ENCODE measurements at places on chromosomes 2 and 18.

GRCh38 chr18:75206452-75207309 is 2.3 kb downstream of the PTGR3 start:
- no peak for DNase-seq

DNA sequence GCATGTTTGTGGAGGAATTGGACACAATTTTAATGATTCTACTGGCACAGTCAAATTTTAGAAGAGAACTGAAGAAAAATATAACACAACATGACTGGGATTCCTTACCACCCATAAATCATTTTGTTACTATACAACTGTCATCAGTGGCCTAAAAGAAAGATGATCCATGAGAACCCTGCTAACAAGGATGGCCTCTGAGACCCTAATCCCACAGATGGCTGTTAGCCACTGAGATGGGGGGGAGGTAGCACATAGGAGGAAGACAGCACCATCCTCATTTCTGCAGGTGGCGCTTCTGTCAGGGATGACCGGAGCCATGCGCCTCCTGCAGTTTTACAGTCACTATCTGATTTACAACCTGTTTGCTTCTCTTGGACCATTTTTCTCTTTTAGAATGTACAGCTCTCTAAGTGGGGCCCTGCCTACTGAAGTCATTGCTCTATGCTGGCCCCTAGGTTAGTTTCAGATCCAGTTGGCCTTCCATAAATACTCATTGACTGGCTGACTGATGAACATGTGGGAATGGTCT is 279.8 kb downstream of the NAPG start:
- DNase-seq, result no peak

DNA sequence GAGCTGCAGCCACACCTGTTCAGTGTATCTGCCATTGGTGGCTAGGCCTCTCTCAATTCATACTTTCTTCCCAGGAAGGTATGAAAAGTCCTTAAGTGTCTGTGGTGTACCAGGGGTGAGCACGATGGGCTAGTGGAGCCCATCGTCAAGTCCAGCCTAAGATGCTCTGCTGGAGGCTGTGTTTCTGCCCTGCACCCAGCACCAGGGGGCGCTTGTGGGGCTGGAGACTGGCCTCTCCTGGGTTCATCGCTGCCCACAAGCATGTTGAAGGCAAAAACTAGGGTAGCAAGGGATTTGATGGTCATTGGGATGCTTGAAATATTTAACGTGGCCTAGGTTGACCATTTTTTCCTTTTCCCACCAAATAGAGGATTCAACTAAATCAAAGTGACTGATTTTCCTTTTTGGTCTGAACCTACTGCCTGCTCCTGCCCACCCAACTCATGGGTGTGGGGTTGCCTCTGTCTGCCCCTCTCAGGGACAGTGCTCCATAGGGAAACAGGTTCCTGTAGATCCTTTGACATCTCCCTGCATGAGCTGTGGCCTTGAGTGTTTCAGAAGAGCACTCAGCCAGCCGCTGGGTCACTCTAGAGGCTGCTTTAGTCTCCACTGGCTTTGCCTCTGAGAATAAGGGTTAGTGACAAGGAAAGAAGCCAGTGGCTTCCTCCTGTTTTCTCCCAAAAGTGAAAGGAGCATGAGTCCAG is 59.0 kb downstream of the TPGS2 start:
- DNase-seq, result peak; percentile 62

DNA sequence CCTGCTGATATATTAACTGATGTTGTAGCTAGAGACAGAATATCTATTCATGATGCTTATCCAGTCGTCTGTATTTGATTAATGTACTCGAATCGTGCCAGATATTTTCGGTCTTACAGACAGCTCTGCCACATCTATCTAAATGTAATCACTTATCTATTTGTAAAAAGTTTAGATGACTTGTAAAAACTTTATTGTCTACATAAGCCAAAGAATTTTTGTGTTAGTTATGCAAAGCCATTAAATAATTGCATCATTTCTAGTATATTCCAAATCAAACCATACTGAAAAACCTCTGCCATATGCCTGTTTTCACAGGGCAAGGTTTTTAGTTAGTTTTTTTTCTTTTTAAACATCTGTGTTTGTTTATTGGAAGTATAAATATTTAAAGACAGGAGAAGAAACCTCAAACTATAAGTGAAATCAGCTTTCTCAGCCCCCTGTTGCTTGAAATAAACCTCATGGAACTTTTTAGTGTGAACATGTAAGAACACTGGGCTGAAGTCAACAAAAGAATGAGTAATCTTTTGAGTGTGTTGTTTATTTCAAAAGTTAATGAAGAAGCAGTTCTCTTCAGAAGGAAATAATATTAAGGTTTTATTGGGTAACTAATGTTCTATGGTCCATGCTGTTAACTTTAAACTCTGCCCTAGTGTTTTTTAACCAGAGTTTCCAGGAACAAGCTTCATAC is 657.6 kb upstream of the SYT4 start:
- no peak for DNase-seq

DNA sequence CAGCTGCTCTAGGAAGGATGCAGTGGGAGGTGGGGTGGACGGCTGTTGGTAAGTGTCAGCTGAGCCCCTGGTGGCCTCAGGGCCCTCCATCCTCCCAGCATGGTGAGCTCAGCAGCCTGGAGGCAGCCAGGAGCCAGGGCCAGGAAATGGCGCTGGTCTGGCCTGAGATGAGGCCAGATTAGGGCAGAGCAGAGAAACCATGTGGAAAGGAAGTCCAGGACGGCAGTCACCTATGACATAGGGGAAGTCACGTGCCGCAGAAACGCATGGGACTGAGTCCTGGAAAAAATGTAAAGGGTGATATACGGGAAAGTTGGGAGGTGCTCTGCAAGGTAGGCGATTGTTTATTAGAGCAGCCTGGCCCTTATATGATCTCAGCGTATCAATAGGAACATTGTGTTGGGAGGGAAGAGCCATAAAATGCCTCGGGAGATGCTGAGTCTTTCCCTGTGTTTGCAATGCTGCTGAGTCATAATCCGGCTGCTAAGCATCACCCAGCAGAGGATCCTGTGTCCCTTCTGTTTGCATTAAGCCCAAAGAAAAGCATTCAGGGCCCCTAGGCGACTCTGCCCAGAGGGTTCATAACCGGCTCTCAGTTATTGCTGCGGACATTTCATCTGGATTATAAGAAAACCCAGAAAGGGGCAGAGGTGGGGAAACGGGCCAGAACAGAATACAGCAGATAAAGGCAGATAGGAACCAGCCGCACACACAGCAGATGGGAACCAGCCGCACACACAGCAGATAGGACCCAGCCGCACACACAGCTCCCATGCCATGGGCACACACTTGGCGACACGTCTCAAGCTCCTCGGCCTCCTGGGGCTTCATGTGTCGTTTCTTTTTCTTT is 30.3 kb upstream of the B3GNT7 start:
- DNase-seq, result no peak

GRCh38 chr2:196356332-196356731 is 185.0 kb upstream of the STK17B start:
- peak; percentile 52 for DNase-seq

GRCh38 chr2:5188636-5189035 is 503.5 kb upstream of the SOX11 start:
- no peak for DNase-seq

DNA sequence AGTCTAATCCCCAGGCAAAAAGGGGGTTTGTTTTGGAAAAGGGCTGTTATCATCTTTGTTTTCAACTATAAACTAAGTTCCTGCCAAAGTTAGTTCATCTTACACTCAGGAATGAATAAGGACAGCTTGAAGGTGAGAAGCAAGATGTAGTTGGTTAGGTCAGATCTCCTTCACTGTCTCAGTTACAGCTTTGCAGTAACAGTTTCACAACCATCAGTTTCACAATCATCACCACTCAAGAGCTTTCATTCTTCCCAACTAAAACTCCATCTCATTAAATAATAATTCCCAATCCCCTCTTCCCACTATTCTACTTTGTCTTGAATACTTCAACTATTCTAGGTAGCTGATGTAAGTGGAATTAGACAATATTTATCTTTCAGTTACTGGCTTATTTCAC is 200.9 kb downstream of the NYAP2 start:
- no peak for DNase-seq

DNA sequence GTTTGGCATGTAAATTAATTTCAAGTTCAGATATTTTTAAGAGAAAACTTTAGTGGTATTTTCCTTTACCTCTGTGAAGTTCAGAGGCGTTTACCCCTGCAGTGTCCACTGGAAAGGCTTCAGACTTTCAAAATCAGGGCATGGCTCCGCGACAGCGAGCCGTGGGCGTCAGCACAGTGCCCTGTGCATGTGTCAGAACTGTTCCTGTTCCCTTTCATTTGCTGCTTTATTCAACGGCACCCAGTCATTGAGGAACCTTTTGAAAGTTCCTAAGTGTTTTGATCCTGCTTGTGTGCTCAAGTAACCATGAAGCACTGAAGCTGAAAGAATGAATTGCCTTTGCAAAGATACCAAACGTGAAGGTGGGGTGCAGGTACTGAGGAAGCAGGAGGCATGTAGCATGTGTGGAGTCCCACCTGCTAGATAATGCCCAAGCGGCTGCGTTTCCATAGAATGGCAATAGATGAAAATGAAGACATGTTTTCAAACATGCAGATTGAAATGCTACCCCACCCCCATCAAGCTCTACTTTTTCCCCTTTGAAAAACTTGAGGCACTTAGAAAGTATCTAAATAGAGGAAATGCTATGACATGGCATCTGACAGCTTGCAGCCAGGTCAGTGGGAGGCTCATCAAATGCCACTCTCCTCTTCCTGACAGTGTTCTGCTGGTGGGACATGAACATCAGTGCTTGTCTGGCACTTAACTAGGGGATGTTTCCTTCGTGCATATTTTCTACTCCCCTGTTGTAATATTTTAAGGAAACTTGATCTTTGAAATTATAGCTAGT is 148.6 kb downstream of the ZNF236 start:
- no peak for DNase-seq

- DNase-seq, result no peak
These were observed 146.0 kb downstream of the AGAP1 start for GRCh38 chr2:235639885-235640284.

GRCh38 chr2:178476477-178476876 is 1.9 kb downstream of the FKBP7 start:
- DNase-seq, result no peak

DNA sequence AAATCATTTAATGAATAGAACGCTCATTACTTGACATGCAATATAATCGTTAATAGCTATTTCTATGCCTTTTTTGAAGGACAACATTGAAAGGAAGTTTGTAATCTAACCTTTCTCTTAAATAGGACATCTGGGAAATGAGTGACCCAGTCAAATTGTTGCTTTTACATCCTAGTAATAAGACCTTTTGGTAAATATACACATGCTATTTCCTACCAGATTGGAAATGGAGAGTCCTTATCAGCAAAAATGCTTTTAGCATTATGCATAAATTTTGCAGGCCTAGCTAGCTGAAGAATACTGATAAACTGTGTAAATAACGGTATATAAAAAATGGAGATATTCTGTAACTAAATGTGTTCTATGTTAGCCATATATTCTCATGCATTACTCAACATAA is 567.3 kb upstream of the DSEL start:
- DNase-seq, result no peak

GRCh38 chr2:2597712-2598111 is 266.6 kb upstream of the MYT1L start:
- DNase-seq, result no peak

DNA sequence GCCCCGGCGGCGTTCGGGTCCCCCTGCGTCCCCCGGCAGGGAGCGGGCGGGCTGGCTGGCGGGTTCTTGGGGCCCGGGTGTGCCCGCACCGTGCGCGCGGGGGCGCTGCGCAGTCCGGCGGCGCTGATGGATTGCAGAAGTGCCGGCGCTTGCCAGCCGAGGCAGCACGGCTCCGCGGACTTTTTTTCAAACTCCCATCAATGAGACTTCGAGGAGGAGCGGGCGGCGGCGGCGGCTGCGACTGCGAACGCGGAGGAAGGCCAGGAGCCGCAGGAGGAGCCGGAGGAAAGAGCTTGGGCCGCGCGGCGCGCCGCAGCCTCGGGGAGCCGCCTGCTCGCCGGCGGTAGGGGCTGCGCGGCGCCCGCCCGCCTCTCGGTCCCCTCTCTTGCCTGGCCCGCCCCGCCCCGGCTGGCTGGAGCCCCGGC is at the start of gene GLI2:
Gene GLI2 (plus strand): TSS at position 123 of the 425 bp plus-strand sequence. CDS start 61,453 bp downstream, outside the sequence.
- DNase-seq, result peak; percentile 77

- DNase-seq, result no peak
These were observed 227.6 kb upstream of the HNRNPA3 start for GRCh38 chr2:176984987-176985386.

- no peak for DNase-seq
These were observed 14.0 kb downstream of the FTCDNL1 start for GRCh38 chr2:199836943-199837342.

DNA sequence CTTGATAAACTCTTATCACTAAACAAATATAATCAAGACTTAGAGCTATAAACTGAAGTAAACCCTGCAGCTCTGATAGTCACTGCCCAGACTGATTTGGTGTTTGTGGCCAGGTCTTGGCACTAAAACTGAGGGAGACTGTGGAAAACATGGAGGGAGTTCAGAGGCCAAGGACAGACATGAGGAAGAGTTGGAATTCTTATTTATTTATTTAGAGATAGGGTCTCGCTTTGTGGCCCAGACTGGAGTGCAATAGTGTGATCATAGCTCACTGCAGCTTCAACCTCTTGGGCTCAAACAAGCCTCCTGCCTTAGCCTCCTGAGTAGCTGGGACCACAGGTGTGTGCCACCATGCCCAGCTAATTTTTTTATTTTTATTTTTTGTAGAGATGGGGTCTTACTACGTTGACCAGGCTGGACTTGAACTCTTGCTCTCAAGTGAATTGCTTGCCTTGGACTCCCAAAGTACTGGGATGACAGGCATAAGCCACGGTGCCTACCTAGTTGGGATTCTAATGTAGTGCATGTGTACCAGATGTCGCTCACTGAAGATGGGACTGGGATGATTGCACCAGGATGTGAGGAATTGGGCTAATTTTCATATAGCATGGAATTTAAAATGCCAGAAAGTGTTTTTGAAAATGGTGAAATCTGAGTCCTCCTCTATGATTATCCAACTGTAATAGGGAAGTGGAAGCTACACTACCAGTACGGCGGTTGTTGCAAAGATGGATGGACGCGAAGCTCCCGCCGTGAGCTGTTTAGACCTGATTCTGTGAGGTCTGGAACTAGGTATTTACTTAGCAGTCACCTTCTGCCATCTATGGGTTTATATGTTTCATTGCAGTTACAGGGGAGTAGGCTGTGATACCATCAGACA is 52.7 kb upstream of the CTLA4 start:
- peak; percentile 84 for DNase-seq

DNA sequence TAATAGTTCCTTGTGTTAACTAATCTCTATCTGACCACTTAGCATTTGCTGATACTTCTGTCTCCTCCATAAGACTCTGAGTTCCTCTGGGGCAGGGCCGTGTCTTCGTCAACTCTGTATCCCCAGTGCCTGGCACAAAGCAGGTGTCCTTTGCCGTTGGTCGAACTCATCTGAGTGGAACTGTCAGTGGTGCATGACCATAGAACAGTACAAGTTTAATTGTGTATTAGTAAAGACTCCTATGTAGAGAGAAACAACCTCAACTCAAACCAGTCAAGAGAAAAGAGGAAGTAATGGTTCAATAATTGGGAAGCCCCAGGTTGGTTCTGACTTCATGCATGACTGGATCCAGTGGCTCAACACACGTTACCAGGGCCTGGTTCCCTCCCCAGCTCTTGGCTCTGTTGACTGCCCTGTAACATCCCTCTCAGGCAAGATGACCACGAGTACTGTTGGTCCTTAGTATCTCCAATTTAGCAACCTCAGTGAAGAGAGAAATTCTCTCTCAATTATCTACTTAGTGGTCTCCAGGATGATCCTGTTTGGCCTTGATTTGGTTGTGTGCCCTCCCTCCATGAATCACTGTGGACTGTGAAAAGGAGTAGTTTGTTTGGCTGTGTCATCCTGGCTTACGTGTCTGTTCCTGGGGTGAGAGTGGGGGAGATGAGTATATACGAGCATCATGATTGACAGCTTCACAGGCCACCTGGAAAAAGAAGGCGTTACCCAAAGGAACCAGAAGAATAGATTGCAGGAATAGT is 58.5 kb upstream of the MSH6 start:
- no peak for DNase-seq
